ENCODE measurements at places on chromosomes 6 and 20. TPM values are rescaled to one million over a fixed set of nuclear protein-coding genes. Genes with fewer than 3 reads are reported as not detected.
A peak's percentile ranks its signal among the peaks of the same experiment; 100 is the strongest.

DNA sequence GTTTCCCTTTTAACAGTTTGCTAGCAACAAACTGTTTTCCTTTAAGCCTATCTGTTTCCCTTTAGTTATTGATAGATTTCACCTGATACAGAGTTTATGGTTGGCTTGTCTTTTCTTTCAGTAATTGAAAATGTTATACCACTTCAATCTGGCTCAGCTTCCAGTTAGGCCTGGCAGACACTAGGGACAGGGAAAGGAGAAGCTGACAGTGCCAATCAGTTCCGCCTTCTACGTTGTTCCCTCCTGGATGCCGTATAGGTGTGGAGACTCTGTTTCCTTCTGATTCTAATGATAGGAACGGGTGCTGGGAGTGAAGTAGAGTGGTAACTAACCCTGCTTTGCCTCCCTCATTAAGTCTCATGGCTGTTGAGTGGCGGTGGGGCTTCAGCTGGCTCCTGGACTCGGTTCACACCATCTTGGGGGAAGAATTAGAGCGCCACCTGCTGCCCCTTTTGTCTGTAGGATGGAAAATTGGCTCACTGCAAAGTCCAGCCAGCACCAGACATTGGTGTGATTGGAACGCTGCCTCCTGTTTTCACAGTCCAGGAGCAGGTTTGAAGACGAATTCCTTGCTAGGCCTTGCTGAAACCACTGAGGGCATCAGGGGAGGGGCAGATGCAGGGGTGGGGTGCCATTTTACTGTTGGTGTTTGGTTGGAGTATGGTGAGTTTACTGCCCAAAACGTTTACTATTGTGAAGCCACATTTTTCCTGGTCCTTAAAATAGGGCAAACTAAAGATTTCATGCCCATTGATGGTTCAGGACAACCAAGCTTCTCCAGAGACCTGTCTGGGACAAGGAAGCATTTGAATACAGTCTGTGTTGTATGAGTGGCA lies 1729.5 kb downstream of the GRIK2 start:
- DNase-seq, result peak; percentile 94

- no peak for DNase-seq
These were observed 86.4 kb upstream of the TENT5A start for GRCh38 chr6:81838724-81839426.

- no peak for DNase-seq
These were observed 166.3 kb downstream of the KCNQ5 start for GRCh38 chr6:72788188-72788587.

IPCEF1 gene
- 2.8 TPM for total RNA-seq

Data from endodermal cell (in vitro differentiated cells).